ENCODE measurements at places on chromosomes 5 and 9.

GRCh38 chr5:54742417-54742891 lies 224.9 kb downstream of the SNX18 start:
- DNase-seq = no peak

DNA sequence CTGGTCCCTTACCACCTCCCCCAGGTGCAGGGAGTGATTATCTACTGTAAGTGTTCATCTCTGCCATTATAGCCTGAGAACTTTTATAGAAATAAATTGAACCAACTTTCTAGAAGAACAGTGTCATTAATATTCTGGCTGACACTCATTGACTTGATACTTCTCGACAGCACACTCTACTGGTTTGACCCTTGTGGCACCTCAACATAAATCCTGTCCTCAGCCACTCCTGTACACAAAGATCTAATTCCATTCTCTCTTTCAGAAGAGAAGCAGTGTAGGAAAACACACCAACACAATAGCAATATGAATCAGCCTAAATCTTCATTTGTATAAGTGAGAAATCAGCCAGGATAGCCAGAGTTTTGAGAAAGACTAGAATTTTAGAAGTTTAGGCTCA lies 417.7 kb downstream of the TAF11L14 start:
- no peak for DNase-seq

GRCh38 chr9:38018958-38019602 lies 49.9 kb downstream of the SHB start:
- DNase-seq = no peak

- DNase-seq = no peak
Observed at GRCh38 chr5:115920171-115920725, 42.0 kb upstream of the LVRN start.

- peak; percentile 9 for DNase-seq
Observed at GRCh38 chr9:111926421-111926875, 29.8 kb downstream of the UGCG start.

- no peak for DNase-seq
Observed at GRCh38 chr5:57405984-57406383, 76.6 kb downstream of the ACTBL2 start.

DNA sequence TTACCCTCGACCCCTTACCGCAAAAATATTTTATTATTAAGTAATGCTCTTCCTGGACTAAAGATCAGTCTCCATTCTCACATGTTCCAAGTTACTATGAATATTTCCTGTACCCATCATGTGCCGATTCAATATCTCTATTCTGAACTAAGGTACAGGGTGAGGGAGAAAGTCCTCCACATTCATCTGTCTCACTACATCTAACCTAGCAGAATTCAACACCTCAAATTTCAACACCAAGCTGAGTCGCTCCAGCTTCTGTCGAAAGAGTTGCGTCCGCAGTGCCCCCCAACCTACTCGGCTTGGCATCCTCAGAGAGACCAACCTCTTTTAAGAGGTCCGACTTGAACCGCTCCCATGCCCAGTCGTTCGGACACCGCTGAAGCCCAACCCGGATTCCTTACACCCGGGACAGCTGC lies 1.0 kb downstream of the CERT1 start:
- no peak for DNase-seq

DNA sequence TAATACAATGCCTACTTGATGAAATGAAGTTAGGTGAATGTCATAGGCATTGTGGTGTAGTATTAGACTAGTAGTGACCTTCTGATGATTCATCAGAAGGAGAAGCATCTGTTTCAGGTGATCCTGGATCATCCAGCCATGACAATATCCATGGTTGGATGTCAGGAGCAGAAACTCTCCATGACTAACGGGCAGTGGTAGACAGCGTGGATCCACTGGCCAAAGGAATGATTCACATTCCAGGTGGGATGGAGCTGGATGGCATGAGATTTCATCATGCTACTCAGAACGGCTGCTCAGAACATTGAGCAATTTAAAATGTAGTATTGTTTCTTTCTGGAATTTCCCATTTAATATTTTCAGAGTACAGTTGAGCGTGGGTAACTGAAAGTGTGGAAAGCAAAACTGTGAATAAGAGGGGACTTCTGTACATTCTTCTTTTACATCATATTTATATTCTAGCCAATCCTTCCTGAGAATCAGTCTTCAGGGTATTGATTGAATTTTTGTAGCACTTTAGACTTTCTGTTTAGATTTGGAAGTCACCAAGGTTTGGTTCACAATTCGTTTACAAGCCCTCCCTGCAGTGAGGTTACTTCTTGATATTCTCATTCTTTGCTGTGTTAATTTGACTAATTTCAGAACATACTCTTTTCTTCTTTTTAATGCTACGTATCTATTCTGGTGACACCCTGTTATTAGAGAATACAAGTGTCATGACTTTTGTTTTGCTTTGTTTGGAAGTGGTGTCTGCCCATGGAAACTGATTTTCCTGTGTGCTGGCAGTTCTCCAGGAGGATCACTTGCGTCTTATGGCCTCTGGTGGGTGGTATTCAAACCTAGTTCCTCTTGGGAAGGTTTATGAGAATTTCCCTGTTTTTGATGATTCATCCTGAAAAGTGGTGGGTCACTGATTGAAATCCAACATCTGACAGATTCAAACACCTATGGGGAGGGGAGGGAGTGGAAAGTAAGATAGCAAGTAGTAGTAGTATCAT lies 12.2 kb upstream of the CLINT1 start:
- DNase-seq = no peak

DNA sequence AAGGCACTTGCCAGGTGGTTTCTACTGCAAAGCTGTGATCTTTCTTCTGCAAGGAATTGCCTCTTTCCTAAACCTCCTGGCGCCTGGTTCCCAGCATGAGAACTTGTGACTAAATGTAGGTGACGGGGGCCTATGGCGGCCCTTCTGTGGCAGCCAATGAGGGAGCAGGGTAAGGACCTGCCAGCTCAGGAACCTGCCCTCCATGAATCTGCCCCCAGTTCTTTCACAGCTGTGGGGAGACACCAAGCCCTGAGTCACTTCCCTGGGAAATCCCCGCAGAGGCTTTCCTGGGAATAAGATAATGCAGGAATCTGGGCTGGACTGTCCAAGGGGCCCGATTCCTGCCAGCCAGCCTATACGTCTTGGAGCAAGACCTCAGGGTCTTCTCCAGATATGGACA lies 56.7 kb upstream of the CTNNA1 start:
- no peak for DNase-seq

DNA sequence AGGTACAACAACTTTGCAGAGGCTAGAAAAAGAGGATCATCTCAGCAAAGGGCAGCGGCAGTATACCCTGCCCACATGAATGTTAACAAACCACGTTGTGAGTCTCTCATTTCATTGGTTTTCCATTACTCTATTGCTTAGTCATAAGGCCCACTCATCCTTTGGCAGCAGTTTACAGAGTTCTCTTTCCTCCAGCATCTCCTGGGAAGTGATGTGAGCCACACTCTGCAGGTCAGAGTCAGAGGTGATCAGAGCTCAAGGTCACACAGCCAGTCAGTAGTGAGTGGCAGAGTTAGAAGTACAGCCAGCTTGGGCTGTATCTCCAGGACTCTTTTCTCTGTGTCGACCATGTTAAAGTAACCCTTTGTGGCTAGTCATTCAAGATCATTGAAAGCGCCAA lies 599.6 kb upstream of the GRAMD2B start:
- DNase-seq = no peak

GRCh38 chr9:137174722-137175293 lies 3.0 kb upstream of the TMEM210 start:
- DNase-seq = no peak
